ENCODE measurements at places on chromosomes 3 and 15. TPM values are rescaled to one million over a fixed set of nuclear protein-coding genes. Genes with fewer than 3 reads are reported as not detected.

The LRRC34 gene
- 7.9 TPM for total RNA-seq

The CKMT1A gene
- not detected for total RNA-seq

The GSK3B gene
- 33.7 TPM for total RNA-seq

The OR5K2 gene
- not detected for total RNA-seq

The WNT7A gene
- total RNA-seq = not detected

The TLR9 gene
- under 0.01 TPM for total RNA-seq

The C15orf62 gene
- 0.15 TPM for total RNA-seq

The CCDC9B gene
- total RNA-seq = 39.2 TPM

The ARHGAP31 gene
- total RNA-seq = 4.2 TPM

The GNAT1 gene
- total RNA-seq = not detected

The P2RY12 gene
- total RNA-seq = 0.29 TPM

The ZPLD1 gene
- not detected for total RNA-seq

The XCR1 gene
- not detected for total RNA-seq

The NR1I2 gene
- not detected for total RNA-seq

The CCR8 gene
- not detected for total RNA-seq

The GPR156 gene
- total RNA-seq = 0.44 TPM

The ADPRH gene
- total RNA-seq = 3.6 TPM

The LPP gene
- 61.9 TPM for total RNA-seq

The CLDN16 gene
- not detected for total RNA-seq

The SCG5 gene
- 15.3 TPM for total RNA-seq

The ZNF860 gene
- total RNA-seq = 1.0 TPM

The SERINC4 gene
- not detected for total RNA-seq

The VEPH1 gene
- total RNA-seq = 91.0 TPM

The KBTBD13 gene
- under 0.01 TPM for total RNA-seq
